ENCODE measurements at places on chromosomes 2 and 18.

- no peak for DNase-seq
These were observed 24.9 kb downstream of the FHOD3 start for GRCh38 chr18:36322408-36322728.

- DNase-seq: no peak
These were observed 124.4 kb downstream of the ZNF516 start for GRCh38 chr18:76370686-76371085.

GRCh38 chr2:17682098-17682857 lies 71.3 kb downstream of the SMC6 start:
- DNase-seq: no peak

DNA sequence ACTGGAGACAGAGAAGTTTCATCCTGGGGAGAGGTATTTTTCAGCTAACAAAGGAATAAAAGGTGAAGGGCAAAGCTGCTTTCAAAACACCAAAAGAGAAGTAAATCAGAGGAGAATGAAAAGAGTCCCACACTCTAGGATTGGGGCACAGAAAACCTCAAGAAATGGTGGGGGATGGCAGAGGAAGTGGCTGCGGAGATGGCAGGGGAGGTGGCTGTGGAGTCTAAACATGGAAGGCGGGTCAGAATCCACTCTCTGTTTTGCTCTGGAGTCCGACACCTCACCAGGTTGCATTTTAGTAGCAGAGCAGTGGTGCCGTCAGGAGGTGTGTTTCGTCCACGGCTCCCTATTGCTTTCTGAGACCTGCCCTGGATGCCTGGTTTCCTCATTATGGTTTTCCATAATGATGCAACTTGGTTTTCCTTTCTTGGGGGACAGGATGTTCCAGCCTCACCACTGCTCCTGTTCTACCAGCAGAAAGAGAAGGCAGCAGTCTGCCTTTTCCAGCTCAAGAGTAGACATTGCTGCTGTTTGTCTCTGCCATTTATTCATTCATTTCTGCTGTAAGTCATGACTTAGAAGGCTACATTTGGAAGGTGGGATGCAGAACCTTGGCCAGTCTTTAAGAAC lies 188.7 kb downstream of the ANKRD44 start:
- no peak for DNase-seq

- DNase-seq: no peak
These were observed 104.2 kb upstream of the SPRED2 start for GRCh38 chr2:65536596-65536995.

DNA sequence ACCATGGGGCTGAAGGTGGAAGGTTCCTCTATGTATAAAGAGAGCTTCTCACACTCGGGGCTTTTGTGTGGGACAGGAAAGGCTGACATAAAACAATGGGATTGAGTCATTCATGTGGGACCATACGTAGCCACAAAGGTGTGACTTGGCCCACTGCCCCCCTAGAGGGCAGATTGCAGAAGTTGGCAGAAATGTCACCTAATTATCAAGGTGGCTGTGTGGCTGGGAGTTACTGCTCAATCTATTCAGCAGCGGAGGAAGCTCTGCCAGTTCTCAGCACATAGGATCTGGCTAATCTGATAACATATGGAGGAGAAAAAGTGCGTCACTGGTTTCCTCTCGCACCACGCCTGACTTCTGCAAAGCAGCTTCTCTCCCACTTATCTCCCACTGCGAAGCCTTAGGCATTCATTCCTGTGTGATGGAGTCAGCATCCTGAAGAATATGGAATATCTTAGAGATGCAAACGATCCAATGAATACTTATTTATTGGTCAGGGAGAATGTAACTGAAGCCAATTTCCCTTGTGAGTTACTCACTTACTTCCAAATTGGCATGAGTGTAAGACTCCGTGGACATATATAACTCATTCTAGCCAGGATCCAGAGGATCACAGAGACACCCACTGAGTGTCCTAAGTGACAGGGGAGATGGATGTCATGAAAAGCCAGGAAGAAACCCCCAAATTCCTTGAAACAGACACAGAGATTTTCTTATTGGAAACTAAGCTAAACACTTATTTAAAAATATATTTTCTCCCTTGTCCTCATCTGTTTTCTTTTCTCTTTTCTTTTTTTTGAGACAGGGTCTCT lies 344.8 kb downstream of the TGIF1 start:
- DNase-seq: peak; percentile 94

DNA sequence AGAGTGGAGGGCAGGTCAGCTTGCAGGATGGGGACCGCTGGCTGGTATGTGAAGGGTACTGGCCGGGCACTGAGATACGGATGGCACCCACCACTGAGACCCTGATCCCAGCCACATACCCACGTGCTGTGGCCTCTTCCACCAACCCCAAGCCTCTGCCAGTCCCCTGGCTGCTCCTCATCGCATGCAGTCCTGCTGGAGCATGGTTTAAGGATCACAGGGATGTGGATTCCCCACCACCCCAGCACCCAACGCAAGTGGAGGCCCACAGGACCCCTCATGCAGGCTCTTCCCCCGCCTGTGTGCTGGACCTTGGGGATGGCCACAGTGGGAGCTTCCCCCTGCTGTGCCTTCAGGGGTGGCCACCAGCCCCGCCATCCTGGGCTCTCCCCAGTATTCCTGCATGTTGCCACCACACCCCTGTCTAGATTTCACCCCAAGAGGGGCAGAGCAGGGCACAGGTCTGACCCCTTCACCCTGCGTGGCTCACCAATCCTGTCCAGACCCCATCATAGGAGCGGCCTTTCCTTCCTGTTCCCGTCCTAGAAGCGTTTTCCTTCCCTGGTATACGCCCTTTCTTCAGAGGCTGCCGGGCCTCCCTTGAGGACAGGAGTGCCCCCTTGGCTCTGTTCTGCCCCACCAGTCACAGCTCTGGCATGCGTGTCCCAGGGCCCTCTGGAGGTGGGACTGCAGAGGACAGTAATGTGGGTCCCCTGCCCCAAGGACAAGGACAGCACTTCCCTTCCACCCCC lies 18.3 kb downstream of the MLPH start:
- DNase-seq: no peak

- DNase-seq: no peak
These were observed 35.9 kb downstream of the SMC6 start for GRCh38 chr2:17717666-17718065.

GRCh38 chr2:21041943-21042707 lies 1.7 kb downstream of the APOB start:
- DNase-seq: no peak

- peak; percentile 35 for DNase-seq
These were observed 95.6 kb upstream of the ACVR1 start for GRCh38 chr2:157971702-157972101.

DNA sequence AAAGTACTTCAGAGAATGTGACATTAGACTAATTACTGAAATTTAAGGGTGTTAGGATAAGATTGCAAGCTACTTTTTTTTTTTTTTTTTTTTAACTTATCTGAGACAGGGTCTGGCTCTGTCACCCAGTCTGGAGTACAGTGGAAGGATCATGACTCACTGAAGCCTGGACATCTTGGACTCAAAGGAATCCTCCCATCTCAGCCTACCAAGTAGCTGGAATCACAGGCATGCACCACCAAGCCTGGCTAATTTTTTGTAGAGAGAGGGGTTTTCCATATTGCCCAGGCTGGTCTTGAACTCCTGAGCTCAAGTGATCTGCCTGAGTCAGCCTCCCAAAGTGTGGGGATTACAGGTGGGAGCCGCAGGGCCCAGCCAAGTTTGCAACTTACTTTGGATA lies 1246.0 kb upstream of the ZEB2 start:
- no peak for DNase-seq

- no peak for DNase-seq
These were observed 86.9 kb upstream of the MGAT5 start for GRCh38 chr2:134167015-134167414.

- DNase-seq: no peak
These were observed 88.3 kb downstream of the TXNL1 start for GRCh38 chr18:56550121-56550520.

GRCh38 chr2:221571025-221571550 lies 1.0 kb downstream of the EPHA4 start:
- peak; percentile 24 for DNase-seq

GRCh38 chr2:210752532-210752931 lies 196.1 kb downstream of the CPS1 start:
- no peak for DNase-seq

DNA sequence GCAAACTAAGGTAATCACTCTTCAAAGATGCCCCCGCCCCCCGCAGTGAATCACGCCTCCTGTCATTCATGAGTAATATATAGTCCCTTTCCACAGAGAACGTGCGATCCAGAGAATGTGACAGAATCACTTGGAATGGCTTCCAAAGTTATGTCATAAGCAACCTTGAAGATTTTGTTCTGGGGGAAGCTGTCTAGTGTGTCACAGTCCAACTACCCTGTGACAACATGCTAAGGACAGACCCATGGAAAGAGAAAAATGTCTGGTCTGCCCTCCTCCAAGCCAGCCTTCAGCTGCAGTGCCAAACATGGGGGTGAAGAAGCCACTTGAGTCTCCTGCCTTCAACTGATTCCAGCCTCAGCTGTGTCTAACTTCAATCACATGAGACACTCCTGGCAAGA lies 259.1 kb downstream of the SS18 start:
- DNase-seq: no peak

GRCh38 chr2:23590241-23590869 lies 205.4 kb downstream of the KLHL29 start:
- DNase-seq: no peak

- no peak for DNase-seq
These were observed 118.1 kb upstream of the ZNF521 start for GRCh38 chr18:25470062-25470461.

DNA sequence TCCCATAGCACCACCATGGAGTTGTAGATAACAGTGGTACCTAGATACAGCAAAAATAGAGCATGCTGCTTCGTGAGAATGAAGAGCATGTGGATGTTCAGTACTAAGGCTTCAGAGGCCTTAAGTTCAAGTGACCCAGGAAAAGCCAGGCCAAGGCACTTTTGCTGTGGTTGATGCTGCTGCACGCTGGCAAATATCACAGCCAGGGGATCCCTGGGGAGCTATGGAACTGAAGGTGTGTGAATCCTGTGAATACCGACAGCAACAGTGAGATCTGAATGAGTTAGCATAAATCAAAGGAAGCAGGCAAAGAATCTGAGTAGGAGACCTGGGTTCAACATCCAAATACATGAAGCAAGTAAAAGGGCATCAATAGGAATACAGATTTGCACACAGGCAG lies 158.6 kb upstream of the THUMPD2 start:
- no peak for DNase-seq

GRCh38 chr2:23498943-23499342 lies 114.0 kb downstream of the KLHL29 start:
- peak; percentile 61 for DNase-seq

DNA sequence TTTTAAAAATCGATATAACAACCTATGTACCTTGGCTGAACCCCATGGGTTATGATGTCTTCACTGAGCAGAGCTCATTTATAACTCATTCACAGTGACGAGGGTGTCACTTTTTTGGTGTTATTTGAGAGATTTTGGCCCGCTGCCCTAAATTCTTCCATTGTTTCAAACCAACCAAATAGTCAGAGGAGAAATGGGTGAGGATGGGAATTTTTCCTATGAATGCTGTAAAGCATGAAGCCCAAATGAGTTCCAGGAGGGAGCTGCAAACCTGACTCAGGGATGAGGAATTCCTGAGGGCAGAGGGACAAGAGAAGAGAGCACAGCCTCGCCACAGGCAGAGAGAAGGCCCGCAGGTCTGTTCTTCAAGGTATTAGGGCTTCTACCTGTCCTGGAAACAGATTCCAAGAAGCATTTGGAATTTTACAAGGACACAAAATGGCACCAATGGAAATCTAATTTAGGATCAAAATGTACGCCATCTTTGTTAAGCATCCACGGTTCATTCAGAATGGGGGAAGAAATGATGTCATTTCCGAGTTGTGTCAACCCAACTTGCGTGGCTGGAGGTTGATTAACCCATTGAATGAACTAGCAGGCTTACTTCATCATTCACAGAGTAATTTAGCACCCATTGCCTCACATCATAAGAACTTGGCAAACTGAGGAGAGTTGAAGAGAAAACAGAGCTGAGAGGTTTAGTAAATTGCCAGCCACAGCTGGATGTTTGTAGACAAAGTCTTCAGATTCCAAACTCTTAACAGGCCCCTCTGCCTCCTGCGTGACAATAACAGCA lies 133.5 kb downstream of the LAMA3 start:
- DNase-seq: no peak

GRCh38 chr2:104851291-104852089 lies 2.4 kb upstream of the POU3F3 start:
- DNase-seq: no peak

GRCh38 chr2:27703638-27704341 lies 40.1 kb downstream of the SLC4A1AP start:
- DNase-seq: peak; percentile 88

- no peak for DNase-seq
These were observed 83.3 kb downstream of the EML4 start for GRCh38 chr2:42252464-42252863.

- no peak for DNase-seq
These were observed 491.9 kb upstream of the FSIP2 start for GRCh38 chr2:185246717-185247116.

DNA sequence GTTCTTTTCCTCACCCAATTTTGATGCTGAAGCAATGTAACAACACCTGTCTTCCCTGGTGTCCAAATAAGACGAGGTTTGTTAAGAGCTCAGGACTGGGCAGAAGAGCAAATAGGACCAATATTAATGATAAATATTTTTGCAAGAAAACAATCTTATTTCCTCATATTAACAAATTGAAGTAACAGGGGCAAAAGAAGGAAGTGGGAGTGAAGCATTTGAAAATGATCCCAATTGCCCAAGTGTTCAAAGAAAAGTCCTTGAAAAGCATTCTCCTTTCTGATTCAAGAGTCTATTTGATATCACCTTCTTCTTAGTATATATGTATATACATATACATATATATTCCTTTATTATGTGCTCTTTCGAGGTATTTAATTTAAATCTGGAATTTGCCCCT lies 418.8 kb downstream of the ARHGAP15 start:
- DNase-seq: no peak

DNA sequence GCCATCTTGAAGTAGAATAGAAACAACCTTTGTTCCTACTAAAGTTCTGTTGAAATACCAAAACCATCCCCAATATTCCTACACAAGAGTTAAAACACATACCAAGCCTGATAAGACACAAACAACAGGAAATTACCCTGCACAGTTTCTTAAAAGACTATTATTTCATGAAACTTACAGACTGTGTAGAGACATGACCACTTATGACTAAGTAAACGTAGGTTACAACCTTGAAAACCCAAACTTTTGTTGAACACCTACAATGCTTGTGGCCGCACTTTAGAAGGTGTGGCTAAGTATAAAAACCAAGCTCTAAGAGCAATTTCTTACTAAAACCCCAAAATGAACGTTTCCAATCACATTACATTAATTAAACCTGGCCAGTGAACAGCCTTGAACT lies 2.0 kb downstream of the SMAD2 start:
- DNase-seq: no peak

- DNase-seq: no peak
These were observed 26.2 kb downstream of the R3HDM1 start for GRCh38 chr2:135557530-135557929.
